ENCODE measurements at places on chromosomes 5 and 9.

DNA sequence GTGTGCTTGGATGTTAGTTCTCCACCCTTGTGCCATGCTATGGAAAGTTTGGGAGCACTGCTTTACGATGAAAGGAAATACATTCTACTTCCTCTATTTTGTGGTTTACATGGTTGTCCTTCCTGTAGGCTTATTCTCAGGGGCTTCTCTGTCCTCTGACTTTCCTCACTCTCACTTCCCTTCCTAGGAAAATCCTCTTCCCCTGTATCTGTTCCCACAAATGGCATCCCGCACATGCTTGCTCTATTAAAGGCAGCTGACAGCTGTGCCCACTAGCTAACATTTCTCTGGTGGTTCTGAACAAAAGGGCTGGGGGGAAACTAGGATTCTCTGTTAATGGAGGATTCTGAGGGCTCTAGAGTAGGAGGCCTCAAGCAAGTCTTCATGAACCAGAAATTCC lies 52.4 kb downstream of the FAM170A start:
- H3K4me1 ChIP-seq, result no peaks in the 10 kb centered on the region
- H3K27ac ChIP-seq, result no peak overlapping the region
- no peak for DNase-seq
- no peaks in the 10 kb centered on the region for H3K27me3 ChIP-seq
- H3K4me3 ChIP-seq, result no peak overlapping the region

- no peak overlapping the region for H3K27ac ChIP-seq
- H3K4me3 ChIP-seq, result no peak overlapping the region
- no peaks in the 10 kb centered on the region for H3K27me3 ChIP-seq
Measured at GRCh38 chr5:138936225-138936967, 61.3 kb upstream of the LRRTM2 start.

DNA sequence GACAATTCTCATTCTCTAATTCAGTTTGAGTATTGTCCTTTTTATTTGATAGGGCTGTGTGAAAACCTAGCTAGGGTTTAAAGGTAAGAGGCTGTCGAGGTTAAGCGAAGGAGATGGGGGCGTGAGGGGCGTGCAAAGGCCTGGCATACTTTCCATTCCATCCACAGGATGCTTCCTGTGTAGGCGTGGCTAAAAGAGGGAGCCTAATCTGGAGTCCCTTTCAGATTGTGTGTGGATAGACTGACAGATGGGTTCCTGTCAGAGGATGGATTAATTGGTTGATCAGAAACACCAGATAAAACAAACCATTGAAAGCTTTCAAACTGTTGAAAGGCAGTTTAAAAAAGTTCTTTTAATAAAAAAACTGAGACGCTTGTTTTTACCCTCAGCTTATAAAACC lies 1.1 kb upstream of the ELL2 start:
- peak overlapping the region; percentile 98 for H3K4me3 ChIP-seq
- H3K36me3 ChIP-seq, result peaks cover 18% of the 10 kb centered on the region
- no peak for DNase-seq
- H3K4me1 ChIP-seq, result peaks cover 54% of the 10 kb centered on the region
- H3K27ac ChIP-seq, result peak overlapping the region; percentile 97

- H3K4me1 ChIP-seq, result no peaks in the 10 kb centered on the region
- no peaks in the 10 kb centered on the region for H3K27me3 ChIP-seq
- no peaks in the 10 kb centered on the region for H3K36me3 ChIP-seq
- H3K4me3 ChIP-seq, result no peak overlapping the region
Measured at GRCh38 chr5:14063691-14064090, 79.5 kb upstream of the TRIO start.

DNA sequence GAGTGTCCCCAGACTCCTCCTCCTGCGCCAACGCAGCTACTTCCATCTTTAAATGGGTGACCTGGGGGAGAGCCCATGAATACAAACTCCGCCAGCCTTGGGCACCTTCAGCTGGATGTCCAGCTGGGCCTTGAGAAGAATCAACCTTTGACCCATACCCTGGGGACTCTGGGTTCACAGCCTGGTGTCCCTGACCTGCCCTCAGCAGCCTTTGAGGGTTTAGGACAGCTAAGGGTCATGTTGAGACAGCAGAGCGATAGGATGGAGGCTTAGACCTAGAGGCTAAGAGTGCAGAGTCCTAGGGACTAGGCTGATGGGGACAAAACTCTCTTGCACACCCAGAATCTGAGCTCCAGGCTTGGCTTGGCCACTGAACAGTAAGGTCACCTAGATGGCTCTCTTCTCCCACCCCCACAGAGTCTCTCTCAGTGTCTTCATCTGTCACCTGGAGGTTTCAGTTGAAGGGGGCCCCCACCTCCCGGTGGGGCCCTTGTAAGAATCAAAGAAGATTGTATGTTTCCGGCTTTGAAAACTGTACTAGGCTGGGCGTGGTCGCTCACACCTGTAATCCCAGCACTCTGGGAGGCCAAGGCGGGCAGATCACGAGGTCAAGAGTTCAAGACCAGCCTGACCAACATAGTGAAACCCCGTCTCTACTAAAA lies 6.7 kb upstream of the AQP3 start:
- H3K36me3 ChIP-seq, result no peaks in the 10 kb centered on the region
- DNase-seq, result no peak
- no peaks in the 10 kb centered on the region for H3K27me3 ChIP-seq
- peak overlapping the region; percentile 50 for H3K4me3 ChIP-seq
- peaks cover 75% of the 10 kb centered on the region for H3K4me1 ChIP-seq

- DNase-seq, result no peak
- no peaks in the 10 kb centered on the region for H3K4me1 ChIP-seq
- H3K4me3 ChIP-seq, result no peak overlapping the region
- no peaks in the 10 kb centered on the region for H3K36me3 ChIP-seq
- no peak overlapping the region for H3K27ac ChIP-seq
Measured at GRCh38 chr5:82594097-82594496, 315.9 kb upstream of the RPS23 start.

- H3K27ac ChIP-seq, result no peak overlapping the region
- no peaks in the 10 kb centered on the region for H3K27me3 ChIP-seq
- peaks cover 13% of the 10 kb centered on the region for H3K36me3 ChIP-seq
- H3K4me1 ChIP-seq, result peaks cover 9% of the 10 kb centered on the region
- H3K4me3 ChIP-seq, result no peak overlapping the region
- no peak for DNase-seq
Measured at GRCh38 chr9:100324594-100325200, 28.0 kb downstream of the TEX10 start.

- H3K36me3 ChIP-seq, result no peaks in the 10 kb centered on the region
- no peaks in the 10 kb centered on the region for H3K4me1 ChIP-seq
- no peak overlapping the region for H3K27ac ChIP-seq
- H3K27me3 ChIP-seq, result peaks cover 11% of the 10 kb centered on the region
Measured at GRCh38 chr9:14529054-14529453, 164.2 kb downstream of the ZDHHC21 start.

DNA sequence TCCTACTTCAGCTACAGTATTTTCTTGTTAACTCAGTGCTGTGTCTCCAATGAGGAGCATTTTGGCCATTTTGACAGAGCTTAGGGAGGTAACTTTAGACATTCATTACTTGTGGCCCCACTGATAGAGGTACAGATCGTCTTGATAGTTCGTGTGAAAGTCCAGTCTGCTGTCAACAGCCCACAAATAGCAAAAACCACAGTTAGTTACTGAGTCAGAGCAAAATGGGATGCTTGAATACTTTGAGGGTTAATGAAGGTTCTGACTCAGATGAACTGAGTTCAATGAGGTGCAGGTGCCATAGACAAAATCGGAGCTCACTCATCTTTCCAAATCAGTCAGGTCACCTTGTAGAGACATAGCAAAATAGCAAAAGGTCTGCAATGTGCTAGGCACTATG lies 163.1 kb upstream of the TLE4 start:
- DNase-seq, result no peak
- no peaks in the 10 kb centered on the region for H3K4me1 ChIP-seq
- H3K27me3 ChIP-seq, result peaks cover 11% of the 10 kb centered on the region
- H3K27ac ChIP-seq, result no peak overlapping the region
- H3K4me3 ChIP-seq, result no peak overlapping the region
- H3K36me3 ChIP-seq, result no peaks in the 10 kb centered on the region

- H3K4me3 ChIP-seq, result no peak overlapping the region
- no peak overlapping the region for H3K27ac ChIP-seq
- no peaks in the 10 kb centered on the region for H3K36me3 ChIP-seq
- no peaks in the 10 kb centered on the region for H3K27me3 ChIP-seq
- DNase-seq, result no peak
- peaks cover 12% of the 10 kb centered on the region for H3K4me1 ChIP-seq
Measured at GRCh38 chr9:94014066-94014654, 59.0 kb upstream of the BARX1 start.

- no peak overlapping the region for H3K4me3 ChIP-seq
- no peaks in the 10 kb centered on the region for H3K27me3 ChIP-seq
- DNase-seq, result no peak
- H3K27ac ChIP-seq, result no peak overlapping the region
- H3K4me1 ChIP-seq, result no peaks in the 10 kb centered on the region
Measured at GRCh38 chr5:162684145-162684544, 616.6 kb downstream of the GABRG2 start.

GRCh38 chr9:92717201-92718085 lies 47.2 kb downstream of the BICD2 start:
- no peaks in the 10 kb centered on the region for H3K27me3 ChIP-seq
- H3K36me3 ChIP-seq, result peaks cover 2% of the 10 kb centered on the region
- no peak overlapping the region for H3K4me3 ChIP-seq
- DNase-seq, result no peak

Data from activated T-cell treated with anti-CD3 and anti-CD28 coated beads, Interleukin-2, amount 50 U/mL, for 72 hours (primary cell).